CD4-positive, alpha-beta T cell treated with Interleukin-15 for 1 hour (primary cell): ENCODE measurements at places on chromosomes 12 and 14.

DNA sequence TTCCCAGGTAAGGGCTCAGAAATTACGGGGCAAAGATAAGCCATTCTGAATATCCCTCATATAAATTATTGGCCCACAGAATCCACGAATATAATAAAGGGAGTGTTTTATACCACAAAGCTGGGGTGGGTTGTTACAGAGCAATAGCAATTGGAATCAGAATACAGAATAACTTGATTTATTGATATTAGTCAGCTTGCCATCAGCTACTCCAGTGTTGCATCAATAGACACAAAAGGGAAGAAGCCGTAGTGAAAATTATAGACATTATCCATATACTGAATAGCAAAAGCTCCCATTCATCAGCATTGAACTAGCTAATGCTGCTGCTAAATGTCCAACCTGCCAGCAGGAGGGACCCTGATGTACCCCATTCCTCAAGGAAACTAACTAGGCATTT lies 18.3 kb downstream of the MDGA2 start:
- no peak for DNase-seq

DNA sequence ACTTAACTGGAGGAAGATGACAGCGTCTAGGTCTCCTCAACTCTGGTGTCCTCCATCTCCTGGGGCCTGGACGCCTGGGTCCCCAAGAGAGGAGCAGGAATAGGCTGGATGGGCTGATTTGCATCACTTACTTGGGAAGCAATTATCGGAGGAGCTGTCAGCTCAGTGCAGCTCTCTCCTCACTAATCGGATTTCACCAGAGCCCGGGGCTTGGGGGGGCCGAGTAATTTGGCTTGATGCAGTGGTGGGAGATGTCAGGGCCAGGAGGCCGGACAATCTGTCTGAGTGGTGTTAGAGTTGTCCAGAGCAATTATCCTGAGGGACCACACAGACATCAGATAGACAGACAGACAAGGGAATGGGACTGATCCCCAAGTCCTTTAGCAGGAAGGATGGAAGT lies 4.6 kb upstream of the SMUG1 start:
- DNase-seq = no peak

DNA sequence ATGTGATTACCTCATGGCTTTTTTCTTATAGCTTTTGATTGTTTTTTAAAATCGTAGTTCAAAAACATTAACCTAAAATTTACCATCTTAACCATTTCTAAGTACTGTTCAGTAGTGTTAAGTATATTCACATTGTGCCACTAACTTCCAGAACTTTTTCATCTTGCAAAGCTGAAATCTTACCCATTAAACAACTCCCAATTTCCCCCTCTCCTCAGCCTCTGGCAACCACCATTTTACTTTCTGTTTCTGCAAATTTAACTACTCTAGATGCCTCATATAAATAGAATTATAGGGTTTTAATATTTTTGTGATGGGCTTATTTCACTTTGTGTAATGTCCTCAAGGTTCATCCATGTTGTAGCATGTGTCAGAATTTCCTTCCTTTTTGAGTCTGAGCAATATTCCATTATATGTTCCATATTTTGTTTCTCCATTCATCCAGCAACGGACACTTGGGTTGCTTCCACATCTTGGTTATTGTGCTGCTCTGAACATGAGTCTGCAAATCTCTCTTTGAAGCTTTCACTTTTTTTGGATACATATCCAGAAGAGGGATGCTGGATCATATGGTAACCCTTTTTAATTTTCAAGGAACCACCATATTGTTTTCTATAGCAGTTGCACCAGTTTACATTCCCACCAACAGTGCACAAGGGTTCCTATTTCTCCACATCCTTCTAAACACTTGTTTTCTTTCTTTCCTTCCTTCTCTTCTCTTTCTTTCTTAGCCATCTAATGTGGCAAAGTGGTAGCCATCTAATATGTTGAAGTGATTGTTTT lies 5.0 kb downstream of the HIF1A start:
- DNase-seq = no peak

- DNase-seq = no peak
Observed at GRCh38 chr12:53067993-53068770, 11.0 kb downstream of the SPRYD3 start.

GRCh38 chr12:29455087-29455486 lies 42.4 kb downstream of the OVCH1 start:
- no peak for DNase-seq

DNA sequence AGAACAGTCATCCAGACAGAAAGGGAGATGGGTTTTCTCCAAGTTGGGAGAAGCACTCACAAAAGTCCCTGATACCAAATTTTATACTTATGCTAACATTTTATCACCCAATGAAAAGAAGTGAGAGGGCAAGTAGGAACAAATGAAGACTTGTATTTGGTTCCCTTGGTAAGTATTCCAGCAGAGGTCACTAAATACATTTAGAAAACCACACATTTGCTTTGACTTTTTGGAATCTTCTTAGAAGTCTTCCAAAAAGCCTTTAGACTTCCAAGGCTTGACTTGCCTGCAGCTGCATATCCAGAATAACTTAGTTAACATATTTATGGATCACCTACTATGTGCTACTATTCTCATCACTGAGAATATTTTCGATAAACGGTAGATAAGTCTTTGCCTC lies 3.1 kb upstream of the GYS2 start:
- no peak for DNase-seq

DNA sequence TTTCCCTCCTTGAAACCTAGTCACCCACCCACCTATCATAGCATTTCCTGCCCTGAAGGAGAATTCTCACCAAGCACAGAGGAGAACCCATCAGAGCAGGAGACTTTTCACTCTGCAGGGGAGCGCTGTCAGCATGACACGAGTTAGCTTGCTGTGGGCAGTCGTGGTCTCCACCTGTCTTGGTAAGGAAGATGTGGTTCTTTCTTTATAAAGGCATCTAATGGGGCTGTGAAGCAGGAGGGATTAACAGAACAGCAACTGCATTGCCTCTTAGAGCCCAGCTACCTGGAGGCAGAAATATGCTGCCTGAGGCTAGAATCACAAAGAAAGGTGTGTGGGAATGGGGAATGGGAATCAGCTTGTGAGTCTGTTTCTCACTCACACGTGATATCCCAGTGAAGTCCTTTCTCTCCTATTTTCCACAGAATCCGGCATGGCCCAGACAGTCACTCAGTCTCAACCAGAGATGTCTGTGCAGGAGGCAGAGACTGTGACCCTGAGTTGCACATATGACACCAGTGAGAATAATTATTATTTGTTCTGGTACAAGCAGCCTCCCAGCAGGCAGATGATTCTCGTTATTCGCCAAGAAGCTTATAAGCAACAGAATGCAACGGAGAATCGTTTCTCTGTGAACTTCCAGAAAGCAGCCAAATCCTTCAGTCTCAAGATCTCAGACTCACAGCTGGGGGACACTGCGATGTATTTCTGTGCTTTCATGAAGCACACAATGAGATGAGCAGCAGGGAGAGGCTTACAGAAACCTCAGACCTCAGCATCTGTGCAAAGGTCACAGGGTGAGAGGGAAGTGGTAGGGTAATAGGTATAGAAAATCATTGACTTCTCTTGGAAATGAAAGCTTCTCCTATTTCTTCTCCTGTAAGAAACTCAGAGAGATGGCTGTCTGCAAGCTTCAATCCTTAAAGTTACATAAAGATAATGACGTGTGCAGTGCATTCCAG lies 316.9 kb downstream of the DAD1 start:
- no peak for DNase-seq

- no peak for DNase-seq
Observed at GRCh38 chr12:105466231-105466900, 135.9 kb downstream of the C12orf75 start.

- no peak for DNase-seq
Observed at GRCh38 chr14:21192447-21192822, 36.6 kb upstream of the OR5AU1 start.

GRCh38 chr14:54000341-54000811 lies 43.8 kb upstream of the BMP4 start:
- DNase-seq = no peak

GRCh38 chr14:67650151-67650550 lies 24.3 kb downstream of the VTI1B start:
- DNase-seq = no peak

DNA sequence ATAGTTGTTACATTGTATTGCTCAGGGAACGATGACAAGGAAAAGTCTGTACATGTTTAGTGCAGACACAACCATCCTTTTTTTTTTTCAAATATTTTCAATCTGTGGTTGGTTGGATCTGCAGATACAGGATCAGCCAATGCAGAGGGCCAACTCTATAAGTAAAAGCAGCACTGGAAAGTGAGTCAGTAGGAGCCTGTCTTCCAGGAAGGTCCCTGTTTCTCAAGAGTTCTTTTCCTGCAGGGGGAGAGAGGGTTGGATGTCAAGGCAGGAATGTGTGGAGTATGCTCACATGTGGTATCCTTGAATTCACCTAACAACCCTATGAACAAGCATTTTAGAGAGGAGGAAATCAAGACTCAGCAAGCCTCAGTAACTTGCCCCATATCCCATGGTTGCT lies 409.1 kb downstream of the NPAS3 start:
- DNase-seq = no peak

DNA sequence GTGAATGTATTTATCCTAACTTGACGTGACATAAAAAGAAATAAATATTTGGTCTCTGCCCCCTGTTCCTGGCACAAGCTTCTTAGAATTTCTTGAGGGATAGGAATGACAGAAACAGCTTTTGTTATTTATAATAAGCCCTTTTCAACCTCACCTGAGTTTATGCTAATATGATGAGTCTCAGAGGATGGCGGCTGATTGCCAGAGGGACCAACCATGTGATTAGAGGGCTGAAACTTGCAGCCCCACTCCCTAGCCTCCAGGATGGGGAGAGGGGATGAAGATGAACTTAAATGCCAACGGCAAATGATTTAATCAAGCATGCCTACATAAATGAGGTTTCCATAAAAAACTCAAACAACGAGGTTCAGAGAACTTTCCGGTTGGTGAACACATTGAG lies 42.9 kb downstream of the DNAI7 start:
- no peak for DNase-seq

DNA sequence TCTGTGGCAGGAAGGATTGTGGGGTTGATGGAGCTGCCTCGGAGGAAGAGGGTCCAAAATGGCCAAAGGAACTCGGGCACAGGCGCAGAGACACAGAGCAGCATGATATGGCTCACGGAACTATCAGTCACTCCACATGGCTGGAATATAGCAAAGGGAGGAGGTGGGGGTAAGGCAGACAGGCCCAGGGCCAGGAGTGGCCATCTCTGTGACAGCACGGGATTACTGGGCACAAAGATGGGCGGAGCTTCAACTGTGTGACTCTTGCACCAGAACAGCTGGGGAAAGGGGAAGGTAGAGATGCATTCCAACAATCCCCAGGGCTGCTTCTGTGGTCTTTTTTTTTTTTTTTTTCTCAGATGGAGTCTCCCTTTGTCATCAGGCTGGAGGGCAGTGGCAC lies 24.8 kb upstream of the EML1 start:
- no peak for DNase-seq

DNA sequence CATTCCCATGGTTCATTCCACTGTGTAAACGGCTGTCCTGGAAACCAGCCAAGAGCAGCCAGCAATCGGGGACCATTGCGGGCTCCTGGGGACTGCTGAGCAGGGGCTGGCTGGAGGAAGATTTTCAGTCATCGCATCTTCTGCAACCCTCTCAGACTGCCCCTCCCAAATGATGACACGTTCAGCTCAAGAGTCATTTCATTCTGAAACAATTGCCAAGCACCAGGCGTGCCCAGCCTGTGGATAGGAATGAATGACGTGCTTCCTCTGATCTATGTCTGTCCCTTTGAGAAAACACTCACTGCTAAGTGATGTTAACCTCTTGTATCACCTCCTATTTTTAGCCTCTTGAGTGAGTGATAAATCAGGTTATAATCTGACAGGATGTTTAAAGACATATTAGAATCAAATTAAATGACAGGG lies 62.0 kb downstream of the NDUFA12 start:
- DNase-seq = peak; percentile 67

DNA sequence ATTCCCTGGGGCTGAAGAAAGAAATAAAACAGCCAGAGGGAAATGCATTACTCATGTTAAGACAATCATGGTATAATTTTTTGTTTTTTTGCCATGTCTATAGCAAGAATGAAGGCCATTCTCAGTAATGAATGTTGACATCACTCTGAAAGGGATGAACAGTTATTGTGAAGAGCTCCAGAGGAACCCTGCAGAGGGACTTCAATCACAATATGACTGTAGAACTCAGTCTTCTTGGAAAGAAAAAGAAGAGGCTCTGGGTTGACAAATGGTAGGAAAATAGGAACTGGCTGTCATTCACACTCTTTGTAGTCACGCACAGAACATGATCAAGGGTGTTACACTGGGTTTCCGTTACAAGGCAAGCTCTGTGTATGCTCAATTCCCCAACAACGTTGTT lies 73.8 kb upstream of the DACT1 start:
- DNase-seq = no peak

- DNase-seq = no peak
Observed at GRCh38 chr12:24359418-24359817, 409.9 kb upstream of the SOX5 start.
